ENCODE measurements at places on chromosomes 1 and 21. TPM values are rescaled to one million over a fixed set of nuclear protein-coding genes. Genes with fewer than 3 reads are reported as not detected.

The CD1B gene
- not detected for total RNA-seq

The INSRR gene
- not detected for total RNA-seq

The TRIM46 gene
- 4.9 TPM for total RNA-seq

- peak; percentile 52 for DNase-seq
Measured at GRCh38 chr1:214123061-214123784, 135.4 kb downstream of the PROX1 start.

DNA sequence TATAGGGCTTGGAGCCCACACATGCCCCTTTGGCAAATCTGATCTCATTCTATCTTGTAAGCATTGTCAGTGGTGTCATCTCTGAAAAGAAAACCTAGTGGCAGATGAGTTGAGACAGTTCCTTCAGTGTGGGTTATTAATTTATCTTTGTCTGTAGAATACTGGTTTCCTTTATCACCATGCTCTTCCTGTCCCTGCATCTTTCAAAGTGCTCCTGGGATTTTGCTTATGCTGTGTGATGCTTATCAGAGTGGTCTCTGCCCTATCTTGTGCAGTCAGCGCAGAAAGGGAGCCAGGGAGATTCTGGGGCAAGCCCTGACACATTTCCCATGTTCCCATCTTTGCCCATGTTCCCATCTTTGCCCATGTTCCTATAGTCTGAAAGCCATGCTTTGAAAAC lies 402.9 kb downstream of the RWDD3 start:
- DNase-seq = no peak

Data from pulmonary artery endothelial cell (primary cell).